ENCODE measurements at places on chromosomes 5 and 9.

DNA sequence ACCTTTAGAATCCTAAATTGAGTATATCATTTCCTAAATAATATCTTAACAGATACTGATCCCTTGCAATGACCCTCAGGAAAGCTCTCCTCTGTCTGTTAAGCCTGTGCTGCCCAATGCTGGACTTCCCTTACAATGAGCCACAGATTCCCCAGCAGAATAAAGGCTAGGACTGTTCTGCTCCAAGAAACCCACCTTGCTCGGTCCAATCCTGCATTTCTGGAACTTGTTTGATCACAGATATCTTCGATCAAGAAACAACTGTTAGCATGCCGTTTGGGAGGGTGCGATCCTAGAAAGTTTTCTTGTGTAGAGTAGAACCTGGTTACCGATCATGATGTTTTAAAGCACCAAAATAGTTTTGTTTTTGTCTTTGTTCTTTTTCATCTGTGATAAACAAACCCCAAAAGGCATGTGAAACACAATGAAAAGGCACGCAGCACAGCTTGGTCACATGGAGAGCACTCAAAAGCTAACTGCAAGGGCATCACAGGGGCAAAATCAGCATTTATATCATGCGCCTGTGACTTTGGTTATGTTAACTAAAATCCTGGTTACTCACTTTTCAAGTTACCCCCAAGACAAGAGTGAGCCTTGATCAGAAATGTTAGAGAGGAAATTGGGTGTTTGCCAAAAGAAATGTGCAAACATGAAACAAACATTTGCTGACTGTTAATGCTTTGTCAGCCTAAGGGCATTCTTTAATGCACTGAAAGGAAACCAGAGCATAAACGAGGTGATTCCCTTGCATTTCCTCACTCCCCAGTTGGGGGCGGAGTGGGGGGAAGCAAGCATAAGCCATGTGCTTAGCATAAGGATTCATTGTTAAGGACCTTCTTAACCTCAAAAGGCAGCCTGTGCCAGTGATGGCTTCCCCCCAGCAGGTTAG is 61.9 kb upstream of the ADAMTS16 start:
- DNase-seq, result no peak

- no peak for DNase-seq
Measured at GRCh38 chr9:128006332-128006996, 25.7 kb upstream of the EEIG1 start.

GRCh38 chr5:31047621-31048020 is 145.9 kb upstream of the CDH6 start:
- DNase-seq, result no peak

- DNase-seq, result no peak
Measured at GRCh38 chr5:170429014-170429413, 39.8 kb upstream of the KCNMB1 start.

GRCh38 chr5:95861221-95861863 is 38.8 kb upstream of the GLRX start:
- no peak for DNase-seq

GRCh38 chr5:144273232-144274027 is 102.8 kb downstream of the KCTD16 start:
- no peak for DNase-seq

DNA sequence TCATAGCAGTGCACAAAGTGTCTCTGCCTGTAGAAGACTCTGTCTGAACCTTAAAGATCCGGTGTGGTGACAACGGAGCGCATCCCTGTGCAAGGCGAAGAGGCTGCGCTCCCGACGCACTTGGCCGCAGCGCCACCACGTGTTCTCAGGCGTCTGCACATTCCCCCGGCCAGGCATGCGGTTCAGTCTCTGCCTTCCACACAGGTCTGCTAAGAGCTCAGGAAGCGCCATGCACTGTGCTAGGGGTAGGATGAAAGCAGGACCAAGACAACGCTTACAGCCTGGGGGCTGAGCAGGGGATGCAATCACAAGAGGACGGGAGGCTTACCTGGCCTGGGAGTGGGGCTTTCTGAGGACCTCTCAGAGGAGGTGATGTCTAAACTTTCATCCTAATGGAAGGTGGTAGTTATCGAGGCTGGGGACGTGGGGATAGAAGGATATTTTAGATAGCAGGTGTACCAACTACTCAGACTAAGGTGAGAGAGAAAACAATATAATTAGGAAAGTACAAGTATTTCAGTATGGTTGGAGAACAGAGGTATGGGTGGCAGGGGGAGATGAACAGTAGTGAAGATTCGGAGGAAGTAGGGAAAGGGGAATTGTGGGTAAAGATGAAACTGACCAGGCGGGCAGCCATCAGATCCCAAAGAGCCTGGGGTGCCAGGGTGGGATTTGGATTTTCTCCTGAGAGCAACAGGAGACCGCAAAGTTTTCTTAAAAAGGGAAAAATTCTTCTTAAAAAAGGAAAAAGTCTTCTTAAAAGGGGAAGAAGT is 13.3 kb downstream of the CAPSL start:
- DNase-seq, result peak; percentile 88

GRCh38 chr5:134503088-134503936 is 22.2 kb upstream of the JADE2 start:
- peak; percentile 55 for DNase-seq

GRCh38 chr5:1474183-1474839 is 29.1 kb upstream of the SLC6A3 start:
- DNase-seq, result no peak

- no peak for DNase-seq
Measured at GRCh38 chr9:12817702-12818101, 42.9 kb downstream of the LURAP1L start.

DNA sequence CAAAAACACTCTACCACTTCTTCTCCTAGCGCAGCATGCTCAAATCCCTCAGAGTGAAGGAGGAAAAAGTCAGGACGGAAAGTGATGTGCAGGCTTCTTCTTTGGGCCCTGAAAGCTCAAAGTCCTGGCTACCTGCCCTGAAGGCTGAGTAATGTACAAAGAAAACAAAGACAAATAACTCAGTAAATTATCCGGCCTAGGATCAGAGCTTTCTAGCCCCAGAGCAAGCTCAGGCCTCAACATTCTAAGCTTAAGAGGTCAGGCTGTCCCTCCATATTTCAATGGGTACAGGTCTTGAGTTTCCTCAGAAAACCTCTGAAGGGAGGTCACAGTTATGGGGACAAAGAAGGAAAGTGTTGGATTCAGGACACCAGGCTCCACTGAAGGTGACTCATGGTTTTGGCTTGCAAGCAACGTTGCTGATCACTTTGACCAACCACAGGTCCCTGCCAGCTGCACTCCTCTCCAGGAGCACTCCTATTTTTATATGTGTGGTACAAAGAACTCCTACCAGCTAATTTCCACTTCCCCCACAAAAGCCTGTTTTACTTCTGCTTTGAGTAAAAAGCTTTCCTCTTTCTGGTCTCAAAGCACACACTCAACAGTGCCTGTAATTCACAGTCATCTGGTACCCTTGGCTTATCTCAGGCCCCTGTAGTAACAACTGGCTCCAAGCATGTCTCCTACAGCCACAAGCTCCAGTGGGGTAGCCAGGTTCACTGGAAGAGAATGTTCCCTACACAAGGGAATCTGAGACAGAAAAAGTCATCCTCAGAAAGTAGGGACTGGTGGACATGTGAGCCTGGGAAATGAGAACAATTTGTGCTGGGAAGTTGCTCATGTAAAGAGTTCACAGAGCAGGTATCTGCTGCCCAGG is 115.7 kb downstream of the UGCG start:
- peak; percentile 13 for DNase-seq

DNA sequence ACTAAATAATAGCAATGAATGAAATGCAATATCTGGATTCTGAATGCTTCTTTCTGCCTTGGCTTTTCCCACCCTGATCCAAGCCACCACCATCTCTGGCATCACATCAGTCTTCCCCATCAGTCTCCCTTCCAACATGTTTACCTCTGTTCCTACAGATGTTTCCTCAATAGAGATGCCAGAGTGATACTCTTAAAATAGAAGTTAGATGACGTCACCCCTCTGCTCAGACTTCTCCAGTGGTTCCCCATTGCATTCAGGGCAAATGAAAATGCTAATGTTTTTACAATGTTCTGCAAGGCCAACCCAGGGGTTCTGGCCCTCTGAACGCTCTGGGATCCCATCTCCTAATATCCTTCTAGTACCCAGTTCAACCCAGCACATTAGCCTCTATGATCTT is 305.8 kb downstream of the TRIM32 start:
- no peak for DNase-seq

DNA sequence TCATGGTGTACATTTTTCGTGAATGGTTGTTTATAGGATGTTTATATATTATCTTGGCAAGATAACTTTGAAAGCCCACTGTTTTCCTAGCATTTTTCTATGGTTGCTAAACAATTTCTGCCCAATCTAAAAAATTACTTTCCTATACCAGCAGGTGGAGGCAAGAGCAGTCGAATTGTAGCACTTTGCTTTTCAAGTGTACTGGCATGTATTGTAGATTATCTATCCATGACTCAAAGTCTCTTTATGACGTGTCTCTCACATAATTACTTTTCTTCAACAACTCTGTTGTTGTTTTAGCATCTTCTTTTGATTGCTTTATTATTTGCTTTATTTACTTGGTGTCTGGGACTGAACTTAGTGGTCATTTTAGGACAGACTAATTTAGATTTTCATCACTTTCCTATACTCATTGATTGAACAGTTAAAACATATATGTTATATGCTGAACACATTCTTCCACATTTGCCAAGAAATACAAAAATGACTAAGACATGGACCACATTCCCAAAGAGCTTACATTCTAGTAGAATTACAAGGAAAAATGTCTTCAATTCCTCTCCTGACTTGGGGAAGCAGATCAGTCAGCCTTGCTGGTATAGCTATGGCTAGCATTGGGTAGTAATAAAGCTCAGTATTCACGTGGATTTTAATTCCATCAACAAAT is 20.7 kb downstream of the NLN start:
- peak; percentile 40 for DNase-seq

- DNase-seq, result no peak
Measured at GRCh38 chr5:145943674-145944121, 7.3 kb downstream of the SH3RF2 start.

DNA sequence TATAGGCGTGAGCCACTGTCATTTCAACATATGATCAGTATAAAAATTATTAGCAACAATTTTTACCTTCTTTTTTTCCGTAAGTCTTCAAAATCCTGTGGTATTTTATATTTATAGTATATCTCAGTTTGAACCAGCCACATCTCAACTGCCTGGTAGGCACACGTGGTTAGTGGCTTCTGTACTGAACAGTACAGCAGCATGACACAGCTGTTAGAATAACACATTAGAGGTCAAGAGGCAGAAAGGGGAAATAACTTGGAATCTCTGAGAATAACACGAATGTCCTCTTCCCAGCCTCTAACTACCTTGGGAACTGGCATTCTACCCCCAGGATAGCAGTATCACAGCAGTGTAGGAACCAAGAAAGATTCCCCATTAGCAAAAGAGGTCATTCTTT is 108.5 kb upstream of the IQGAP2 start:
- DNase-seq, result peak; percentile 8

DNA sequence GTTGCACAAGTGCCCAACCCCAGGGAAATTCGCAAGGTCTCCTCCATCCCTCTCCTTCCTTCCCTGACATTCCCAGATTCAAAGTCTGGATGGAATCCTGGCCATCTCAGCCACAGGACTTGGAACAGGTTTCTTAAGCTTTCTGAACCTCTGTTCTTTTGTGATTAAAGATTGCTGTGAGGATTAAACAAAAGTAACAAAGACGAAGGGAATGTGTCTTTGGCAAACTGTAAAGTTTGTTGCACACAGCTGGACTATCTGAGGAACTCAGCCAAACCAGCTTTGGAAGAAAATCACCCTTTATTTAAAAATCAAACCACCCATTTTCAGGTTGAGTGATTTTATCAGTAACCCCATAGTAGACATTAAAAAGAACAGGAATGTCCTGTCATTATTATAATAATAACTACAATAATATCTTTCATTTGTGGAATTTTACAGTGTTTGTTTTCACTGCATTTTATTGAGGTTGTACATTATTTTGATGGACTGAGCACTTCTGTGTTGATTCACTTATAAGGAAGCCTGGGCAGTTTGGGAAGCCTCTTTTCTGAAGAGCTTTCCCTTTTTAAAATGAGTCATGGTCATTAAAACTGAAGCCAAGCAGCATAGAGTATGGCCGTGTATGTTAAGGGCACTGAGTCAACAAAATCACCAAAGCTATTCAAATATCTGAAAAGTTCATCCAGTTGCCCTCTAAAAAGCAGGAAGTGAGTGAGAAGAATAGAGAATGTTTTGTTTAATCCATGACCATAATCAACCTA is 310.2 kb downstream of the AGTPBP1 start:
- DNase-seq, result no peak

DNA sequence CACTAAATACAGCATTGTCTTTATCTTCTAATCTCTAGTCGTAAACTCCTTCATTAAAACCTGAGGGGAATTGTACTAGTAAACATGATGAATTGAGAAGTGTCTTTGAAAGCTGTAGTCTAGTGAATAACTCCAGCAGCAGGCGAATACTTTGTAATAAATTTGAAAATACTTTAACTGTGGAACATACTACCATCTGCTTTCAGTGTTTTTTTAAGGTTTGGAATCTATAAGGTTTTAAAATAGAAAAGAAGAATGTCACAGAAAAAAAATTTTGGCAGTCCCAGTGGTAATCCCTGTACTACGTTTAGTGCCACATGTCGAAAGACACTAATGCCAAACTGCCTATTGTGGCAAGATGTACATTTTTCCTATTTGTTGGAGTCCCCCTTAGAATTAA is 379.0 kb upstream of the NUDT12 start:
- no peak for DNase-seq

GRCh38 chr9:105459336-105459735 is 11.5 kb downstream of the FSD1L start:
- no peak for DNase-seq

DNA sequence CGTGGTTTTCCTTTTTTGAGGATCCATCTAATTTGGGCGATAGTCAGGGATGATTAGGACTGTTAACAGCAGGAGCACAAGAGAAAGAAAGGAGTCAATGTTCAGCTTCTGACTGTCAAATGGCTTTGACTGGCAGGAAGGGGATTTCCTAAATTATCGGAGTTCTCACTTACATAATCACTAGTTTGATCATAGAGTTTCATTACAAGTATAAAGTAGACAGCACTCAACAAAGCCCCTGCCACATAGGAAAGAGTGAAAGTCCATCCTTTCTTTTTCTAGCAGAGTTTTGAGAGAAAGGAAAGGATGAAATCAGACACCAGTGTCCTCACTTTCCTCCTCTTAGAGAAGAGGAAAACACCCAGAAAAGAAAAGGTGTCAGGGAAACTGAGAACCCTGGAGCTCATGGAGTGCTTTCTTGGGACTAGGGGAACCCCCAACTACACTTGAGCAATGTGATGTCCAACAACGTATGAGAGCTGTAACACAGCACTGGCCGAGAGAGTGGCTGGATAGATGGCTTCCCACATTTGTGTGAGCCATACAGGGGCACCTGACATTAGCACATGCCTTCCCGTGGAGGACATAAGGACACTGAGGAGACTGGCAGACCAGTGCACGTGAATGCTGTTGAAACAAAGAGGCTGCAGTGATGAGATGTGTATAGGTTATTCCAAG is 26.0 kb upstream of the LPAR1 start:
- no peak for DNase-seq

DNA sequence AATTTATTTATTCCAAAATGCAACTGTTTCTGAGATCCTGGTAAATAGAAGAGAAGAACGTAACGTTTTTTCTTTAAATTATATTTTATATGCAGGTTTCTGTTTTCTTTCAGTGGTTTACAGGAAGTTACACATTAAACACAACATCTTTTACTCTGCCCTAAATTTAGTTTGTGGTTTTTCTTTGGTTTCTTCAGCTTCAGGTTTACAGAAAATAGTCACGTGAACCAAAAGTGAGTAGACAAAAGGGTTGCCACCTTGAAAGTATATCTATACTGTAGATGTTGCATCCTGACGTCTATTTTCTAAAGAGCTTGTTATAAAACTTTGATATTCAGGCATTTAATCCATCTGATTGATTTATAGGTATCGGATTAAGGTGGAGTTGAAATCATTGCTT is 1236.6 kb downstream of the MAT2B start:
- no peak for DNase-seq

GRCh38 chr5:113223831-113224604 is 210.8 kb downstream of the TSSK1B start:
- DNase-seq, result no peak
